ENCODE measurements at places on chromosomes 13 and 19.

GRCh38 chr19:48914181-48914580 is 14.1 kb downstream of the NUCB1 start:
- DNase-seq: no peak

- no peak for DNase-seq
These were observed 397.3 kb upstream of the MIR17HG start for GRCh38 chr13:90950160-90950559.

- no peak for DNase-seq
These were observed 6.3 kb upstream of the FUT2 start for GRCh38 chr19:48689449-48689848.

GRCh38 chr13:22357132-22357531 is 686.3 kb downstream of the FGF9 start:
- DNase-seq: no peak

DNA sequence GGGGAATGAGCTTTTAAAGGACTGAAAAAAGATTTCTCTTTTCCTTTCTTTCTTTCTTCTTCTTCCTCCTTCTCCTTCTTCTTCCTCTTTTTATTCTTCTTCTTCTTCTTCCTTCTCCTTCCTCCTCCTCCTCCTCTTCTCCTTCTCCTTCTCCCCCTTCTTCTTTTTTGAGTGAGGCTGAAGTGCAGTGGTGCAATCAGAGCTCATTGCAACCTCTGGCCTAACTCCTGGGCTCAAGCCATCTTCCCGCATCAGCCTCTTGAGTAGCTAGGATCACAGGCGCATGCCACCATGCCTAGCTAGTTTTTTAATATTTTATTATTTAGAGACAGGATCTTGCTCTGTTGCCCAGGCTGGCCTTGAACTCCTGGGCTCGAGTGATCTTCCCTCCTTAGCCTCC is 120.9 kb upstream of the KL start:
- DNase-seq: no peak

DNA sequence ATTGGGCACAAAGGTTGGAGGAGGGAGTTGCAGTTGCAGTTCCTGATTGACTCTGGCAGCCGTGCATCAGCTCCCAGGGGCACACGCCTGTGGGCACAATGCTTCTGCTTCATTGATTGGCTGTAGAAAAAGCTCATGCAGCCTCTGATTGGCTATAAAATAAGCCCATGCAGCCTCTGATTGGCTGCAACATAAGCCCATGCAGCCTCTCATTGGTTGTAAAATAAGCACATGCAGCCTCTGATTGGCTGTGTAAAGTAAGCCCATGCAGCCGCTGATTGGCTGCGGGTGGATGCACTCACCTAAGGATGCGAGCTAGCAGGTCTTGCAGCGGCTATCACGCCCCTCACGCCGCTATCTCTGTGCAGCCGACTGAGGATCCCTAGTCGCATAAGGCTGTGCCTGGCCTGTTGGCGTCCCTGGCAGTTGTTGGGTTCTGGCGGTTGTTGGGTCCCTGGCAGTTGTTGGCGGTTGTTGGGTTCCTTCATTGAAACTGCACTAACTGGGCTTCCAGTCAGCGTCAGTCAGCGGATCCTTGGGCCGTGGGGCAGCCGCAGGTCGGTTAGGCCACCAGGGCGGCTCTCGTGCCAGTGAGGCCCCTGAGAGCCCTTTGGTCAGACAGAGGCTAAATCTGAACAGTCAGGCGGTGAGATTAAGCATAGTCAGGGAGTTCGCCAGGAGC is at the start of gene SIGLECL1:
TSS of gene SIGLECL1 (plus strand) at position 295 of the 682 bp plus-strand sequence. CDS start 12,993 bp downstream, outside the sequence.
- DNase-seq: no peak

DNA sequence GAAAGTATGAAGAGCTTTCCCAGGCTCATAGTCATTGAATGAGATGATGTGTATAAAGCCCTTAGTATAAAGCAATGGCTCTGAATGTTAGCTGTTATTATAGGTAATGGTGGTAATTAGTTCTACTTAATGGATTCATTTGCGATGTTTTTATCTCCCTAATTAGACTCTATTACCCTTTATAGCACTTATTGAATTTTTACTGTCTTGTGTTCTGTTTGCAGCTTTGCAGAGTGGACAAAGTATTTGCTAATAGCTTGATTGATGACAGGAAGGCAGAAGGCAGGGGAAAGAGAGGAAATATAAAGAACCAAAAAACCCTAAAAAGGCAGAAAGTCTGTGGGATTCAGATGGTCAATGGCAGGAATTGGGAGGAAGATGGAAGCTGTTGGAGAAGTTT is 524.4 kb upstream of the SPRY2 start:
- no peak for DNase-seq

DNA sequence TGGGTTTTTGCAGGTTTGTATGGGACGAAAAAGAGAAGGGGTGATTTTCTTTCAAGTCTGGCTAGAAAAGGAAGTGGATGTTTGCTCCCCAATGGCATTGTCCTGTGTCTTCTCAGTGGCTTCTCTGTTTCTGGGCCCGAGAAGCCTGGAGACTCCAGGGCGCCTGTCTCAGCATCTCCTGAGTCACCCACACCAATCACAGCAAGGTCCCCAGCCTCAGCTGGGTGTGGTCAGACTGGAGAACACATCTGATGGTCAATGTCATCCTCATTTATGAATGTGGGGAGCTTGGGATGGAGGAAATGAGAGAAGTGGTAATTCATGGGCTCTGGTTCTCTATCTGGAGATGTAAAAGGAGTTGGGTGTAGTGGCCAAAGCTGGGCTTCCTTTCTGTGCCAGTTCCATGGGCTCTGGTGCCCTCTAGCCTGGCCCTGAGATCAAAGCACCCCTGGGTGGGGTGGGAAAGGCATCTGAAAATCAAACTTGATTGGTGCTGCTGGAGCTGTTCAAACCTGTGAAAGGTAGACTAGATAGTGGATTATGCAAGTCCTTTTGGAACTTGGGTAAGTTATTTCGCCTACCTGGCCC is 13.4 kb downstream of the RASL11A start:
- DNase-seq: peak; percentile 66

DNA sequence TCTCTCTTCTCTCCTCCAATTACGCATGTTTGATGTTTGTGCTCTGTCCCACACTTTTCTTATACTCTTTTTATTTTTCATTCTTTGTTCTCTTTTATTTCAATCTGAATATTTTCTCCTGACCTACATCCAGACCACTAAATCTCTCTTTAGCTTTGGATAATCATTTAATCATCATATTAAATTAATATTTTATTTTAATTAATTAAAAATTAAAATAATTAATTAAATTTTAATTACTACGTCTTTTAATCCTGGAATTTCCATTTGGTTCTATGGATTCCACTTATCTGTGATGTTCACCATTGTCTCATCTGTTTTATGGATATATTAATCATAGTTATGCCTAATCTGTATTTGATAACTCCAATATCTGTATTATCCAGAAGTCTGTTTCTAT is 62.4 kb downstream of the SPACA7 start:
- no peak for DNase-seq

- DNase-seq: no peak
These were observed 4.7 kb downstream of the TINCR start for GRCh38 chr19:5563008-5563431.

GRCh38 chr19:51440846-51441409 is 17.3 kb downstream of the SIGLEC8 start:
- DNase-seq: no peak

DNA sequence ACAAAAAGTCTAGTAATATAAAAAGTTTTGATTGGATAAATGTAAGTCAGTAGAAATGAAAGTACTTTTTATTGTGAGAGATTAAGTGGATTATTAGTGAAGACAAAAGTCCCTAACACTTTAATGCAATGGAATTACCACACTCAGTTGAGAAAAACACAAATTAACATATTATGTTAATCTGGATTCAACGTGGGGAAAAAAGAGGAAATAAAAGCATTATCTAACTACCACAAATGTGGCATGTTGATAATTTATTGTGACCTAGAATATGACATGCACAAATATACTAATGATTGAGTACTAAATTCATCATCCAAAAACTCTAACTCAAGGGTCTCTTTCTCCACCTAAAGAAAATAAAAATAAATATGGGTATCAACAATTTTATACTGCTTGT is 41.5 kb downstream of the FOXO1 start:
- DNase-seq: no peak

GRCh38 chr13:31154939-31155338 is 6.8 kb downstream of the HSPH1 start:
- DNase-seq: no peak

DNA sequence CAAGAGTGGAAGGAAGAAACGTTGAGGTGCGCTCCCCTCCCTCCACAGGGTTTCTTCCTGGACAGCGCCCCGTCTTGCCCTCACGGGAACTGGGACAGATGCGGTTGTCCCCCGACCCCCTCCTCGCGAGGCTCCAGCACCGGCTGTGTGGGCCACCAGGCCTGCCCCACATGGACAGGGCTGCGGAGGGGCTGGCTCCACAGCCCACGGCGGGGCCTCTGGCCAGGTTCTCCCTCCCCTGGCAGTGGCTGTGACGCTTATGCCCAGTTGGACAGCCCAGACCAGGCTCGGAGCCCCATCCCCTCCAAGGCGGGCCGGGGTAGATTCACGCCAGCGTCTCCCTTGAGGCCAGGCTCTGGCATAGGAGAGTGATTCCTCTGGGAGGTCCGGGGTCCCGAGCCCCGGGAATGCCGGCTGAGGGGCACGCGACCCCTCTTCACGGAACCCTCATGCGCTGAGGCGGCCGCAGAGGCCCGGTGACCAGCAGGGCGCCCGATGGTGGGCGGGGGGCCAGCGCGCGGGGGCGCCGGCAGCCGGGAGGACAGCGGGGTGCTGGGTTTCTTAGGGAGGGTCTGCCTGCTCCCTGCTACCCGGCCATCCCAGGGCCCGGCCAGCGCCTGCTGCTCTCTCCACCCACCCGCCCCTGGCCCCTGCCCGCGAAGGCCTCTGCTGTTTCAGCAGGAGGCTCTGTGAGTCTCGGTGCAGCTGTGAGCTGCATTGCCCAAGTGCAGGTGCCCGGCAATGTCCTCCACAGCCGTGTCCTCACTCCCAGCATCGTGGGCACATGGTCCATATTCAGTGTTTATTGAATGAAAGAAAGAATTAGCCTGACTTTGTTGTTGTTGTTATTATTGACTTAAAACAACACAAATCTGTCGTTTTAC is 20.3 kb upstream of the GAS6 start:
- no peak for DNase-seq

DNA sequence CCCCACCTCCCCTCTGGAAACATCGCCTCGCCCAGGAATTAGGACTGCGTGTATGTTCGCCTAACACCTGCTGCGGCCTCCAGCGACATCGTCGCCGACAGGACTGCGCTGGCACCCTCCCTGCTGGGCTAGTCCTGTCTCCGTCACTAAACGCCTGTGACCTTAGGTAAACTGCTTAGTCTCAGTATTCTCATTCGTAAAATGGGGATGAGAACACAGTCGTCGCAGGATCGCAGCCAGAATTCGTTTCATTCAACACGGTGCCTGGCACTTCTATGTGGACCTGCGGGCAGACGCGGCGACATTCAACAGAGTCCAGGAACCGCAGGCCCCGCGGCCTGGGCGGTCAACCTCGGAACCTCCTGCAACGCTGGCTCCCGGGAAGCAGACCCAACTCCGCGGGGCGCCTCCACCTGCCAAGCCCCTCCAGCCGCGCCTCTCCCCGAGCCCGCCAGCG is 485 bp downstream of the CRYL1 start:
- DNase-seq: peak; percentile 22

DNA sequence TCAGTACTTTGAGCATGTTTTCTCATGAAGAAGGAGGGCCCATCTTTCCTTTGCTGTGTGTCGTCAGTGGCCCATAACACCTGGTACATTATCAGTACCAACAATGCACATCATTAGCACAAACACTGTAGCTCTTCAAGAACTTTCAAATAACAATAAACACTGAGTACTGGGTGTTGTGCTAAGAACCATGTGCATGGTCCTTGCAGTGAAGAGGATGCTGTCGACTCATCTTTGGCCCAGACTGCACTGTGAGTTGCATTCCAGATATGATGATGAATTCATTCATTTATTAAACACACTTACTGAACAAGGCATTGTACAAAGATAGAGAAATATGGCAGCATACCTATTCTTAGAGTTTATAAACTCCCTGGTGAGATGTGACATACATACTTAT is 55.8 kb downstream of the FLT3 start:
- DNase-seq: peak; percentile 70

GRCh38 chr19:51372021-51372648 is 319 bp downstream of the NKG7 start:
- DNase-seq: no peak

DNA sequence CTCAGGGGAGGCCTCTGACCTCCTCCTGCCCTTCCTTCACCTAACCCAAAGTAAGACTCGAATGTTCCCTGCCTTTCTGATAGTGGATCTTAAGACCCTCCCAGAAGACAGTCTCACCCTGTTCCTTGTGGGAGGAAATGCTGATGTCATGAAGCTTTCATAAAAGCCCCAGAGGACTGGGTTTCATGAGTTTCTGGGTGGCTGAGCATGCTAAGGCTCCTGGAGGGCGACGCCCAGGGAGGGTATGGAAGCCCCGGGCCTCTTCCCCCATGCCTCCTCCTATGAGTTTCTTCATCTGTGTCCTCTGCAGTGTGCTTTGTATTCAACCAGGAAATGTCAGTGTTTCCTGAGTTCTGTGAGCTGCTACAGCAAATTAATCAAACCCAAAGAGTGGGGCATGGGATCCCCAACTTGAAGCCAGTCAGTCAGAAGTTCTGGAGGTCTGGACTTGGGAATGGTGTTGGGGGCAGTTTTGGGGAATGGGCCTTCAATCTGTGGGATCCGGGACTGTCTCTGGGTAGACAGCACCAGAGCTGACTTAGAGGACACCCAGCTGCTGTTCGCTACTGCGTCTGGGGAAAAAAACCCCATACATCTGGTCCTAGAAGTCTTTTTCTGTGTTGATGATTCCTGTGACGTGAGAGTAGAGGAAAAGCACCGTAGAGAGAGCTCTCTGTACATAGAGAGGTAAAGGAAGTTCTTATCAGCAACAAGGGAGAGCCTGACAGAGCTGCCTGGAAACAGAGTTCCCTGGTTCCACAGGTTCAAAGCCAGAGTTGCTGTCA is 2.0 kb upstream of the LILRB2 start:
- no peak for DNase-seq

GRCh38 chr13:111490611-111491010 is 170.2 kb downstream of the TEX29 start:
- no peak for DNase-seq

DNA sequence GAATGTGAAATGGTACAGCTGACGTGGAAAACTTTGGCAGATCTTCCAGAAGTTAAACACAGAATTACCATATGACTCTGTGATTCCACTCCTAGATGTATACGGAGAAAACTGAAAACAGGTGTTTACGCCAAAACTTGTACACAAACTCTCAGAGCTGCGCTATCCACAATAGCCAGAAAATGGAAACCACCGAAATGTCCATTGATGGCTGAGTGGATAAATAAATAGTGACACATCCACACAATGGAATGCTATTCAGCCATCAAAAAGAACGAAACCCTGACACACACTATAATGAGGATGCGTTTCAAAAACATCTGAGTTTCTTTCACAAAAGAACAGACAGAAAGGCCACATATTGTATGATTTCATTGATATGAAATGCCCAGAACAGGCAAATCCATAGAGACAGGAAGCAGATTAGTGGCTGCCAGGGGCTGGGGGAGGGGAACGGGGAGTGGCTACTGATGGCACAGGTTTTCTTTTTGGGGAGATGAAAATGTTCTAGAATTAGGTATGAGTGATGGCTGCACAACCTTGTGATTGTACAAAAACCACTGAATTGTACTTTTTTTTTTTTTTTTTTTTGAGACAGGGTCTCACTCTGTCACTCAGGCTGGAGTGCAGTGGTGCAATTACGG is 33.0 kb downstream of the IL12RB1 start:
- DNase-seq: peak; percentile 71

- no peak for DNase-seq
These were observed 27.3 kb downstream of the ZNF430 start for GRCh38 chr19:21047716-21048115.

- DNase-seq: peak; percentile 51
These were observed 4.9 kb downstream of the AP1M1 start for GRCh38 chr19:16202320-16203255.

Measured in EH (cell line).